ENCODE measurements at places on chromosomes 3 and 15. TPM values are rescaled to one million over a fixed set of nuclear protein-coding genes. Genes with fewer than 3 reads are reported as not detected.

DNA sequence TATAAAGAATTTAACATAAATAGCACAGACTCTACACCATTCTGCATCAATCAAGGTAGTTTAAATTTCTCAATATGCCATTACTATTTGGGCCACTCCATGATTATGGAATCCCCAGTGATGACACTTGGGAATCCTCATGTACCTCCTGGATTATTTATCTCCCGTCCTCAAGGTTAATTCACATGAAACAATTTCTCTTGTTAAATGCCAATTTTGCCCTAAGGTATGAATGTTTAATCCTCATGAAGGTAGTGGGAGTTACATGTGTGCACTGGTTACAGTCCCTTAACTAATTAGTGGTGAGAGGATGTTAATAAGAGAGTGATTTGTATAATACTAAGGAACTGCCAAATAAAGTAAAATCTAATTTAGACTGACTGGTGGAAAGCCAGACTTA lies 372.3 kb upstream of the MDFIC2 start:
- DNase-seq: no peak

GRCh38 chr3:120909602-120909878 lies 1.5 kb downstream of the STXBP5L start:
- DNase-seq: no peak

GRCh38 chr3:137105277-137105977 lies 147.6 kb downstream of the IL20RB start:
- DNase-seq: no peak

DNA sequence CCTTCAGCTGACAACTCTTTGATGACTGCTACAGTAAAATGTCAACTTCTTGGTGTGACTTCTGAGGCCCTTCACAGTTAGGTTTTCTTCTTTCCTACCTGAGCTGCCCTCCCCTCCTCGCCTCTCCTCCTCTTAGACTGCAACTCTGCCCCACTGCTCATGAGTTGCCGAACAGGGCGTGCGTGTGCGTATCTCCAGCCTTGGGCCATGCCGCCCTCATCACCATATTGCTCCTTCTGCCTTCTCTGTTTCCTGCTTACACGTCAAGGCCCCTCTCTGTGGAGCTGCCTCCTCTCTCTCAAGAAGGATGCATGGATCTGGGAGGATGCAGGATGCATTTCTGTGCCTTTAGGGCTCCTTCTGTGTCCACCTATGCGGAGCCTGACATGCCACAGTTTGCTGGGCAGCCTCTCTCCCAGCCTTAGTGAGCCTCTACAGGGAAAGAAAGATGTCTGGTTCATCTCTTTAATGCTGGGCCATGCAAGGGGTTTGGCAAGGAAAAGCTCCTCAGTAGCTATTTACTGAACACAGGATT lies 205.9 kb downstream of the RPLP1 start:
- no peak for DNase-seq

DNA sequence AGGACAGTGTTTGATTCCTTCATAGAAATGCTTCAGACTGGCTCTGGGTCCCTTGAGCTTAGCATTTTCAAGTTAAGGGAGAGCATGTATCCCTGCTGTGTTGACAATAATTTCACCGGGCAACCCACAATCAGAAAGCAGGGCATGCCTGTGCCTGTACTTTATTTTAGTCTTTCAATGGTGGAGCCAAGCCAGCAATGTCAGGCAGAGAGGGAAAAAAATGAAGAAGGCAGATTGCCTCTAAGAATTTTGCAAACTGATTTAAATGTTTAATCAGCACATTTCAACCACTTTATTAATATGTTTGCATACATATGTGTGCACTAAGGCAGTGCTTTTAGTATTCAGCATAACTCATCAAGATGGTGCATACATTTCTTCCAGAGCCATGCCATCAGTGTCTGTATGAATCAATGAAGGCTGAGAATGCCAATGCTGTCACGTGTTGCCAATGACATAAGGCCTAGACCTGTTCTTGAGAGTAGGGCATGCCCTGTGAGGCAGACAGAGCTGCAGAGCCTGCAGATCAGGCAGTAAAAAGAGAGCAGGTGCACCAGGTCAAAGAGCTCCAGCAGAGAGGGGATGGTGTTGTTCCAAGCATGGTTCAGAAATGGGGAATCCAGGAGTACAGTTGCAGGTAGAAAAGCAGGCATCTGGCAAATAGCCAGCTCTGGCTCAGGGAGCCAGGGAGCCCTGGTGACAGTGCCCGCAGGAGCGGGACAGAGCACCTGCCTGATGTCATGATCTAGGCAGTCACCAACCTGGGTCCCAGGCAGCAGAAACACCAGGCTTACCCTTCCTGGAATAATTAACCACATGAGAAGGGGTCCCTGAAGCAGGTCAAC lies 508.5 kb downstream of the GABRG3 start:
- no peak for DNase-seq

GRCh38 chr3:50430950-50431435 lies 71.7 kb upstream of the TMEM115 start:
- DNase-seq: no peak

DNA sequence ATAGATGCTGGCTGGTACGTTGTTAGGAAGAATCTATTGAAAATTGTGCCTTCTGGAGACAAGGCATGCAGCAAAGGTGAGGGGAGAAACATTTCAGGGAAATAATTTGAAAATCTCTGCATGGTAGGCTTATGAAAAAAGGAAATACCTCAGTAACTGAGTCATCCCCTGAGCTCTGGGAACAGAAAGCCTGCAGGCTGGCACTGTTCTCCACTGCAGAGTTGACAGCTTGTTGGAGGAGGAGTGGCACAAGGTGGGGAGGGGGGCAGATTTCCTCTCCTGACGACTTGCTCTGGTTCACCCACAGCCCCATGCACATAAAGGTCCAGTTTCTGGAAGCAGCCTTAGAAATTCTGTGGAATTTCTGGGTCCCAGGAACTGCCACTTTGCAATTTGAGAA lies 179.4 kb downstream of the ABHD5 start:
- DNase-seq: no peak

GRCh38 chr3:152622811-152623167 lies 212.1 kb upstream of the P2RY1 start:
- no peak for DNase-seq

DNA sequence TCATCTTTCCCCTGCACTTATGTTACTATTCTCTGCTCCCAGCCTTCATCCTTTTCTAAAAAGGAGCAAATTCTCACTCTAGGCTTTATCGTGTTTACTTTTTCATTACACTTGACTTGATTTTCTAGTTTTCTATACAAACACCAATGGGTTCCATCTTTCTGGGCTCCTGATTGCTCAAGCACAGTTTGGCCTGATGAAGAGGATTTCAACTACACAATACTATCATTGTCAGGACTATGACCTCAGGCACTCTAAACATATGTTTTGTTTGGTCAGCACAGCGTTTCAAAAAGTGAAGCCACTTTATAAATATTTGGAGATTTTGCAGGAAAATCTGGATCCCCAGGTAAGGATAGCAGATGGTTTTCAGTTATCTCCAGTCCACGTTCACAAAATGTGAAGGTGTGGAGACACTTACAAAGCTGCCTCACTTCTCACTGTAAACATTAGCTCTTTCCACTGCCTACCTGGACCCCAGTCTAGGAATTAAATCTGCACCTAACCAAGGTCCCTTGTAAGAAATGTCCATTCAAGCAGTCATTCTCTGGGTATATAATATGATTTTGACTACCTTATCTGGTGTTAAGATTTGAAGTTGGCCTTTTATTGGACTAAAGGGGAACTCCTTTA lies 86.2 kb downstream of the TGFBR2 start:
- no peak for DNase-seq

DNA sequence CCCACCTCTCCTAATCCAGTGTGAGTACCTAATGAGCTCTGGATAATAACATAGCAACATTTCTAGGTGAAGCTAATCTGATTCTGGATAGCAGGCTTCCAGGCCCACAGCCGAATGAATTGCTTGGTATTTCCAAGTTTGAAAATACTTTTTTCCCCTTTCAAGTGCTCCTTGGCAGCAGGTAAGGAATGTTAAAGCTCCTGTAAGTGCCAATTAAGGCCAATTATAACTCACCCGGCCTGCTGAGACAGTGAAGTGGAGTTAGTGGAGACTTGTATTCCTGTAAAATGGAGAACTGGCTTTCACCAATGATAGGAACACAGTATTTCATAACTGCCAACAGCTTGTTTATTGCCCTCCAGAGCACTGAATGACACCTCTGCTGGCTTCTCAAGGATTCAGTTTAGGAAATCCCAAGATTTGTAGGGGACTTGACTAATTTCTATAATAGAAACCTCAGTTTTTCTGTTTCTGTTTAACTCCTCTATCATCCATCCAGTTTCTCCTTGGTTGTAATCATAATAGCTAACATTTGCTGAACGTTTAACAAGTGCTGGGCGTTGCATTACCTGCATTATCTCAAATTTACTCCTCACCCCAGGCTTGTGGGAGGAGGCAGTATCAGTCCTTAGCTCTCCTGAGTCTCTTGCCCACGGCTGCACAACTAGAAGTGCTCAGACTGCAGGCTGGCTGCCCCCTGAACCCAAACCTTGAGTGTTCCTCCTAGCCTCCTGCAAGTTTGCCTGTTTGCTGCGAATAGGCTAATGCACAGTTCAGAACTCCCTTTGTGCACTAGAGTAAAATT lies 52.7 kb upstream of the SCAANT1 start:
- no peak for DNase-seq

GRCh38 chr3:159923956-159924355 lies 64.7 kb upstream of the IL12A start:
- DNase-seq: no peak

GRCh38 chr3:128994173-128994512 lies 267 bp upstream of the CFAP92 start:
- no peak for DNase-seq

- DNase-seq: no peak
Measured at GRCh38 chr3:193132964-193133363, 108.1 kb upstream of the PLAAT1 start.

- DNase-seq: no peak
Measured at GRCh38 chr15:60004009-60004845, at the start of gene FOXB1. Gene FOXB1, plus strand, starts transcription at chr15:60004311. Its CDS starts 653 bp downstream, at chr15:60004964.

- DNase-seq: no peak
Measured at GRCh38 chr3:88997260-88997659, 110.2 kb upstream of the EPHA3 start.

DNA sequence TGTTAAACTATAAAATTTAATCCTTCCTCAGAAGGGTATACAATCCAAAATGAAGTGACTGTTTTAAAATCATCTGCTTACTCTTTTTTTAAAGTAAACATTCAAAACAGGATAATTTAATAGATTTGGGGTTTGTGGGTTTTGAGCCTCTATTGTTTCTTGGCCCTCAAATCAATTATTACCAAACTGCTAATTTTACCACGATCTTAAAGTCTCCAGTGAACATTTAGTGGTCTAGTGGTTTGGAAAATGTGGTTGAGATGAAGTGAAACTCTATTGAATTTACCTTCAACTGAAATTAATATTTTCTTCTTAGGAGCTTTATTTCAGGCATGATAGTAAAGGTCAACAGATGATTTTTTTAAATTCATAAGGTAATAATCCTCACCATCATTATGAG lies 11.2 kb upstream of the ATP11B start:
- DNase-seq: no peak

DNA sequence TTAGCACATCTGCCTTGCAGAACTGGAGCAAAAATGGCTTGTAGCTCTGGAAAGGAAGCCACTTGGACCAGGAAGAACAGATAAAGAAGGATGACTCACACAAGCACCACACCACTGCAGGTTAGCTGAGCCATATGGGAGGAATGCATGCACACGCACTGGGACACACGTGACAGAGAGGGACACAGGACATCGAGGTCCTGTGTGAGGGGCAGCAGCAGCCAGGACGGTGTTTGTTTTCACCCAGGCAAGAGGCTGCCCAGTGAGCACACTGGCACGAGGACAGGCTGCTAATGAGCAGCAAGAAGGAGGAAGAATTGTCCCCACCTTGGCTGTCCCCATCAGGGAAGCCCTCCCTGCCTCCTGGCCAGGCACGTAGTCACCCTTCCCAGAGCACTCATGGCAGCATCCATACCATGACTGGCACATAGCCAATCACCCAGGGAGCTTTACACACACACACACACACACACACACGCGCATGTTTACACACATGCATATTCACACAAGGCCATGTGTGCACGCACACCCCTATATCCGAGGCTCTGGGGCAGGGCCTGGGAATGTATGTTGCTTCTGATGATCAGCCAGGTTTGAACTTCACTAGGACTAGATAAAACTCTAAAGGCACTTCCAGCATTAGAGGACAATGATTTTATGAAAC lies 24.0 kb upstream of the SPTBN5 start:
- DNase-seq: no peak

DNA sequence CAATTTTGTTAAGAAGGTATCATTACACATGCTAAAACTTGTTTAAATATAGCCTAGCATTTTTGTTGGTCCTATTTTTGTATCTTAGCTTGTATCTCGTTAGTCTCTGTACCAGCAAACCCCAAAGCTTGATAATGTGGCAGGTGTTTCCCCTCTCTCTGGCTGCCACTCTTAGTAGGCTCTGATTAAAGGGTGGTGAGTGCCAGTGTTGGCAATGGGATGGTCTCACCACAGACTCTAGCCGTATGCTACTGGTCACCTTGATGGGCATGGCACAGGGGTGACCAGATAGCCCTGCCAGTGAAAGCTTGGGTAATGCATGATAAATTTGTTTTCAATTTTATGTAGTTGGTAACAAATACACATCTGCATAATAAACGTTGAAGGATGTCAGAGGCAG lies 188.3 kb downstream of the CFAP20DC start:
- no peak for DNase-seq

- no peak for DNase-seq
Measured at GRCh38 chr3:127324076-127324475, 36.2 kb upstream of the PRR20G start.

- DNase-seq: no peak
Measured at GRCh38 chr15:71397377-71397776, 282.1 kb downstream of the THSD4 start.

GRCh38 chr3:154718053-154718452 lies 288.1 kb upstream of the GPR149 start:
- no peak for DNase-seq

Gene PIF1
- total RNA-seq: 91.9 TPM

Gene CSPG4
- total RNA-seq: not detected

Gene MSL2
- total RNA-seq: 57.6 TPM

Gene ESYT3
- total RNA-seq: not detected

Gene MESP1
- 4.0 TPM for total RNA-seq

Gene ADAMTS9
- not detected for total RNA-seq

Gene PRR23A
- not detected for total RNA-seq
